ENCODE measurements at places on chromosomes 16 and 17. TPM values are rescaled to one million over a fixed set of nuclear protein-coding genes. Genes with fewer than 3 reads are reported as not detected.

The MMP15 gene
- polyA plus RNA-seq = 42.0 TPM

DNA sequence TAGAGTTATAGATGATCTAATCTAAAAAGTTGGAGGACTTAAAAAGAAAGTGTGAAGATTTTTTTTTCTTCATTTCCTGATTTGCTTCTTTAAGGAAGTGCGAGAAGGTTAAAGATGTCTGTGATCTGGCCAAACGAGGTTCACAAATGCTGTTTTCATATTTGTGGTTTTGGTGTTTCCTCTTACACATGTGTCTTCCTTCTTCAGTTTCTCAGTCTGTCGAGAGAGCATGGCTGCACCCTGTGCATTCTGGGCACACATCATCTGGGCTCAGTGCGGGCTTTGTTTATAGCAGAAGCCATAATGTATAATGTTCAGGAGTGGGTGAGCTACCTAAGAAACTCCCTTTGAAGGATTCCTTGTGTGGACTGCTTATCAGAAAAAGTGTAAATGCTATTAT is 260.4 kb upstream of the TBX2 start:
- DNase-seq = no peak

The CCDC102A gene
- 16.3 TPM for polyA plus RNA-seq

The SNX20 gene
- 1.8 TPM for polyA plus RNA-seq

DNA sequence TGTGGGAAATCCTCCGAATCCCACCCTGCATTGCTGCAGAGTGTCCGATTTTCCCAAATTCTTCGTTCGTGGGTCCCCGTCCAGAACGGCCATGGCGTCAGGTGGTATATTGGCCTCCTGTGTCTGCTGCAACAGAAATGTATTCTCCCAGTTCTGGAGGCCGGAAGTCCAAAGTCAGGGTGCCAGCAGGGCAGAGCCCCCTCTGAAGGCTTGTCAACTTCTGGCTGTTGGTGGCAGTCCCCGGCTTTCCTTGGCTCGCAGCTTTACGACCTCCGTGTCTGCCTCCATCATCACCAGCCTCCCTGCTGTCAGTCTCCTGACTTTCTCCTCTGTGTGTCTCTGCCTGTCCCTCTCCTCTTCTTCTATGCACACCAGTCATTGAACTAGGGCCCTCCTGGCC is 142.1 kb upstream of the FOXF1 start:
- no peak for DNase-seq

DNA sequence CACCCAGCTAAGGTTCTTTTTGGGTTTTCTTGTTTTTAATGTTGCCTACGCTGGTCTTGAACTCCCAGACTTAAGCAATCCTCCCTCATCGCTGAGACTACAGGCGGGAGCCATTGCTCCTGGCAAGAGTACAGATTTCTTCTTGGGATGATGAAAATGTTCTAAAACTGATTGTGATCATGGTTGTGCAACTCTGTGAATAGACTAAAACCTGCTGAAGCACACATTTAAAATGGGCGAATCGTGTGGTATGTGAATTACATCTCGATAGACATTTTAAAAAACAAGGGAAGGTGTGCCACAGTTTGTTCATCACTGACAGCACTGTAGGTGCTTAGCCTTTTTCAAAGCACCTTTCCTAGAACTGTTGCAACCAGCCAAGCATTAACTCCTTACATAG is 48.8 kb upstream of the CDH3 start:
- DNase-seq = no peak
